ENCODE measurements at places on chromosomes 3 and 15. TPM values are rescaled to one million over a fixed set of nuclear protein-coding genes. Genes with fewer than 3 reads are reported as not detected.

KCNMB3 gene
- 0.72 TPM for total RNA-seq

MITF gene
- 13.3 TPM for total RNA-seq

SLC12A1 gene
- not detected for total RNA-seq

HYKK gene
- total RNA-seq: 5.6 TPM

LRRIQ4 gene
- total RNA-seq: not detected

CAMK2N2 gene
- total RNA-seq: not detected

GHSR gene
- total RNA-seq: not detected

TMEM39A gene
- total RNA-seq: 88.6 TPM

CHRM5 gene
- under 0.01 TPM for total RNA-seq

PP2D1 gene
- not detected for total RNA-seq
